NCI-H1092 treated with DMSO at 0.1 percent for 48 hours (cell line): ENCODE measurements at places on chromosomes 12 and 14.
A peak's percentile ranks its signal among the peaks of the same experiment; 100 is the strongest.

- no peak for DNase-seq
These were observed 29.3 kb upstream of the TEX22 start for GRCh38 chr14:105368910-105369652.

- DNase-seq = no peak
These were observed 47.1 kb downstream of the BCAT1 start for GRCh38 chr12:24901576-24902461.

GRCh38 chr14:67564236-67564635 is 31.1 kb downstream of the PLEKHH1 start:
- DNase-seq = no peak

- no peak for DNase-seq
These were observed 50.9 kb downstream of the GRIP1 start for GRCh38 chr12:66627988-66628317.

DNA sequence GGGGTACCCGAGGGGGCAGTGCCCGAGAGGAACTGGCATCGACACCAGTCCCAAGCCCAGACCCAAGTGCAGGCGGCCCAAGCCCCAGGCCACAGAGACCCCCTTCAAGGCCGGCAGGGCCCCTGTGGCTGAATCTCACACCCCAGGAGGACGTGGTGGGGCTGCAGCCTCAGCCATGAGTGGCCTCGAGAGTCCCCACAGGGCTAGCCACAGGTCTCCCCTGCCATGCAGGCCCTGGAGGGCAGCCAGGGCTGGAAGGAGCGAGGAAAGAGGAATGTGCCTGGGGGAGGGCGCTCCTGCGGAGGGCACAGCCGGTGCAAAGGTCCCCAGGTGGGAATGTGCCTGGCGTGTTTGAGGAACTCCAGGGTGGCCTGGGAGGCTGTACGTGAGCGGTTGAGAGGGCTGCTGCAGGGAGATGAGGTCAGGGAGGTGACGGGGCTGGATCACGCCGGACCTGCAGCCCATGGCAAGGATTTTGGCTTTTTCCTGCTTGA is 86.1 kb downstream of the NCOR2 start:
- DNase-seq = no peak

DNA sequence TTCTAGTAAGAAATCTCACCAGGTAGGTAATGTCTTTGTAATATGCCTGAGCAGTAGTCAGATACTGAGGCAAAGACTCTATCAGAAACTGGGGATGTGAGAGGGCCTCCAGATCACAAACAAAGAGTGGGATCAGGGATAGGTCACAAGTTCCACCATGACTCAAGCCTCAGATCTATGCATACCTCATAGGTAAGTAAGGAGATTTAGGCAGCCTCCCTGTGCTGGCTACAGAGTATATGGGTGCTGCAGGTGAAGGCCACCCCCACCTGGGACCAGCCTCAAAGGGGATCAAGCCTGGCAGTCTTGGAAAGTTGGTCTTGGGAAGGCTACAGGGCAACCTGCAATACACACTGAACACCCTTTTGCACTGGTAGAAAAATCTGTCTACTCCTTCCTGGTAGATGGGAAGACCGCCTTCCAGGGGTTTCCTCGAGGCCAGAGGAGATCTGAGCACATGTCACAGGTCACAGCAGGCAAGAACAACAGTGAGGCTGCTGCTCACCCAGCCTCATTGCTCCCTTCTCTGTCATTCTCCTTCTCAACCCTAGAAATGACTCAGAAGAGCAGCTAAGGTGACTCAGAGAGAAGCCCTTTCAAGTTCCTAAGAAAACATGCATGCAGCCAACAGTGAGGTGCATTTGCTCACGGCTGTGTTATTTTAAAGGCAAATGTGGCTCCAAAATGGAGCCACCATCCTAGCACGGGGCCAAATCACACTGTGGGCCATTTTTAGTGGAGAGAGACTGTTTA is 143.4 kb upstream of the CDKN3 start:
- DNase-seq = no peak

DNA sequence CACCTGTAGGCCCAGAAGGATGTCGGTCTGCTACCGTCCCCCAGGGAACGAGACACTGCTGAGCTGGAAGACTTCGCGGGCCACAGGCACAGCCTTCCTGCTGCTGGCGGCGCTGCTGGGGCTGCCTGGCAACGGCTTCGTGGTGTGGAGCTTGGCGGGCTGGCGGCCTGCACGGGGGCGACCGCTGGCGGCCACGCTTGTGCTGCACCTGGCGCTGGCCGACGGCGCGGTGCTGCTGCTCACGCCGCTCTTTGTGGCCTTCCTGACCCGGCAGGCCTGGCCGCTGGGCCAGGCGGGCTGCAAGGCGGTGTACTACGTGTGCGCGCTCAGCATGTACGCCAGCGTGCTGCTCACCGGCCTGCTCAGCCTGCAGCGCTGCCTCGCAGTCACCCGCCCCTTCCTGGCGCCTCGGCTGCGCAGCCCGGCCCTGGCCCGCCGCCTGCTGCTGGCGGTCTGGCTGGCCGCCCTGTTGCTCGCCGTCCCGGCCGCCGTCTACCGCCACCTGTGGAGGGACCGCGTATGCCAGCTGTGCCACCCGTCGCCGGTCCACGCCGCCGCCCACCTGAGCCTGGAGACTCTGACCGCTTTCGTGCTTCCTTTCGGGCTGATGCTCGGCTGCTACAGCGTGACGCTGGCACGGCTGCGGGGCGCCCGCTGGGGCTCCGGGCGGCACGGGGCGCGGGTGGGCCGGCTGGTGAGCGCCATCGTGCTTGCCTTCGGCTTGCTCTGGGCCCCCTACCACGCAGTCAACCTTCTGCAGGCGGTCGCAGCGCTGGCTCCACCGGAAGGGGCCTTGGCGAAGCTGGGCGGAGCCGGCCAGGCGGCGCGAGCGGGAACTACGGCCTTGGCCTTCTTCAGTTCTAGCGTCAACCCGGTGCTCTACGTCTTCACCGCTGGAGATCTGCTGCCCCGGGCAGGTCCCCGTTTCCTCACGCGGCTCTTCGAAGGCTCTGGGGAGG is at the start of gene LTB4R:
TSS of gene LTB4R (plus strand) at position 857 of the 959 bp plus-strand sequence. CDS start 4,150 bp downstream, outside the sequence.
- no peak for DNase-seq

DNA sequence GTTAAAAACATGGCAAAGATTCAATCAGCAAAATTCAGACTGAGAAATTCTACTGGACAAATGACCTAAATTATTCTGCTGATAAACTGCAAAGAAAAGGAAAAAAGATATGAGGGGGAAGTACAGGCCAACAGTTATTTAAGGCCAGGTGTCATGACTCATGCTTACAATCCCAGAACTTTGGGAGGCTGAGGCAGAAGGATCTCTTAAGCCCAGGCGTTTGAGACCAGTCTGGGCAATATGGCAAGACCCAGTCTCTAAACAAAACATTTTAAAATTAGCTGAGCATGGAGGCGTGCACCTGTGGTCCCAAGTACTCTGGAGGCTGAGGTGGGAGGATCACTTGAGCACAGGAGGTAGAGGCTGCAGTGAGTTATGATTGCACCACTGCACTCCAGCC is 91.8 kb upstream of the USP15 start:
- no peak for DNase-seq

- DNase-seq = no peak
These were observed 48.7 kb downstream of the DLK1 start for GRCh38 chr14:100775351-100775830.

GRCh38 chr14:64775081-64775777 is 71.0 kb downstream of the PLEKHG3 start:
- DNase-seq = no peak

DNA sequence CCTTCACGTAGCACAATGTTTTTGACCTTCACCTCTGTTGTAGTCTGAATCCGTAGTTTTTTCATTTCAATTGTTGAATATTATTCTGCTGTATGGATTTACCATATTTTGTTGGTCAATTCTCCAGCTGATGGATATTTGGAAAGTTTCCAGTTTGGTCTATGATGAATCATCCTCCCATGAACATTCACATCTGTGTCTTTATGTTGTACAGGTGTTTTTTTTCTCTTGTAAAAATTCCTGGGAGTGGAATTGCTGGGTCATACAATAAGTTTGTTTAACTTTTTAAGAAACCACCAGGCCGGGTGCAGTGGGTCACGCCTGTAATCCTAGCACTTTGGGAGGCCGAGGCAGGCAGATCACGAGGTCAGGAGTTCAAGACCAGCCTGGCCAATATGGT is 36.7 kb upstream of the GNG2 start:
- DNase-seq = no peak

DNA sequence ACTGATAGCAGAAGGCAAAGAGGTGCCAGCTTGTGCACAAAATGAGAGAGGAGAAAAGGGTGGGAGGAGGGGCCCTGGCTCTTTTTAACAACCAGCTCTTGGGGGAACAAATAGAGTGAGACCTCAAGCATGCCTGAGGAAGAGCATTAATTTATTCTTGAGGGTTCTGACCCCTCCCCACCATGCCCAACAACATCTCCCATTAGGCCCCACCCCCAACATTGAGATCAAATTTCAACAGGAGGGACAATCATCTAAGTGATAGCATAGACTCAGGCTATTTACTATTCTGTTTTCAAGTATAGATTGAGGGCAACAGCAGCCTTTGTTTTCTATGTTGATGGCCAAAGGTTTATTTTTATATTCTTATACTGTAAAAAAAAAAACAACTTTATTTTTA is 59.7 kb downstream of the FUT8 start:
- DNase-seq = no peak

DNA sequence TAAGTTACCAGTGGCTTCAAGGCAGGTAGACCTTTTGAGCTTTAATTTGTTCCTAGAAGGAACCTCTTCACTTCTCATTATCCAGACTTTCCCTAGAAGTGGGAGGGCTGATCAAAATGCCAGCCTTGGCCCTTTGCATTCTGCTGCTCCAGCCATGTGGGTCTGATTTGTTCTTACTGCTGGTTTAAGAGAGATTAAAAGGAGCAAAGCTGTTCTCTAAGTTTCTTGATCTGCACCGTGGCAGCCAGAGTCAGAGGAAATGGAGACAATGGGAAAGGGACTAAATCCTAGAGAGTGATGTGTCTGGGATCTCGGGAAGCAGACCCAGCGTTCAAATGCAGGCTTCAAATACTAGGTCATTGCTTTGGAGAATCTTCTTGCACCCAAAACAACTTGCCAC is 759.7 kb downstream of the DIO2 start:
- DNase-seq = no peak

- DNase-seq = no peak
These were observed 13.4 kb upstream of the KRAS start for GRCh38 chr12:25264114-25264513.

DNA sequence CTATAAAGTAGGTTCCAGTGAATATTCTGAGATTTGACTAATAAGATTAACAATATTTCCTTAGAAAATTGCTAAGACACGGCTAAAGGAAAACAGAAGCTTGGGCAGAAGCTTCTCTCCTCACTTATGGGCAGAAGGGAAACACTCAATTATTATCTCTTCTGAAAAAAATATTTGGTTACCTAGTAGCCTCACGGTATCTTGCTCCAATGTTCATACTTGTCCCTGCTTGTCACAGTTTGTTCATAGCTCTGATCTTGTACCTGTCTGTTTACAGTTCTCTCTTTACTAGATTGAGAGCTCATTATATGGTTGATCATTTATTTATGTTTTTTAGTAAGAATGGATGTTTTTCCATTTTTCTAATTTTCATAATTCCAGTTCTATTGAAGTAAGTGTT is 458.0 kb upstream of the ATP2B1 start:
- DNase-seq = no peak

DNA sequence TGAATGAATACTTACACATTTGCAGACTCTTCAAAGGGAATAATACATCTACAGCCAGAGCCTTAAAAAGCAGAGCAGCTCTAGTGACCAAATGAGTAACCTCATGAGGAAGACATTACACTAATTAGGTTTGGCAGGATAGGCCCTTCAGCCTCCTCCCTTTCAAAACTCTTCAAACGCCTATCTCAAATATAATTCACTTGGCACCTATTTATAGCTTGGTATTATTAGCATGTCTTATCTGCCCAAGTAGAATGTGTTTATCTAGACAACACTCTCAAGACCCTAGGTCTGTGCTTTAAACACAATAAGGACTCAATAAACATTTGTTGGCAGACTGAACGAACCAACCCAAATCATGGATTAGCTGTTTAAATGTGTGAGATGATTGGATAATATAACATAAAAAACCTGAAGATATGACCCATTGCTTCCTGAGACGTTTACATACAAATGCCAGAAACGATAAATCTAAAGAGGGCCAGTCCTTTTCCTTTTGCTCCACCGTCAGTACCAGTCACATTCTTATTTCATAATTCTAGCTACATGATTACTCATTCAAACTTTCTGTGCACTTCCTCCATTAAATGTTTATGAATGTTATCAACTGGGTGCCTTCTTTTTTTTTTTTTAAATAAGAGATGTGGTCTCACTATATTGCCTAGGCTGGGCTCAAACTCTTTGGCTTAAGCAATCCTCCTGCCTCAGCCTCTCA is 123.3 kb downstream of the CEP83 start:
- DNase-seq = no peak

DNA sequence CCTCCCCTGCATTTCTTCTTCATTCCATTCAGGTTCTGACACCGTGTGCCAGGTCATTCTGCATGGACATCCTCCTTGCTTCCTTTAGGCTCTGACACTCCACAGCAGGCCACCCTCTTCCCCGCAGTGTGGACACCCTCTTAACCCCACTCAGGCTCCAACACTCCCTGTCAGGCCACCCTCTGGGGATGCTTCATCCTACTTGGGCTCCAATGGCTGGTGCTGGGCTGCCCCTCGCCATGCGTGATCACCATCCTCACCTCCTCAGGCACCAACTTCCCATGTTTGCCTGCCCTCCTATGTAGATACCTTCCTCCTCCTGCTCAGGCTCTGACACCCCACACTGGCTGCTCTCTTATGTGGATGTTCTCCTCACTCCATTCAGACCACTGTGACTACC is 6.6 kb upstream of the SNRPF start:
- no peak for DNase-seq

DNA sequence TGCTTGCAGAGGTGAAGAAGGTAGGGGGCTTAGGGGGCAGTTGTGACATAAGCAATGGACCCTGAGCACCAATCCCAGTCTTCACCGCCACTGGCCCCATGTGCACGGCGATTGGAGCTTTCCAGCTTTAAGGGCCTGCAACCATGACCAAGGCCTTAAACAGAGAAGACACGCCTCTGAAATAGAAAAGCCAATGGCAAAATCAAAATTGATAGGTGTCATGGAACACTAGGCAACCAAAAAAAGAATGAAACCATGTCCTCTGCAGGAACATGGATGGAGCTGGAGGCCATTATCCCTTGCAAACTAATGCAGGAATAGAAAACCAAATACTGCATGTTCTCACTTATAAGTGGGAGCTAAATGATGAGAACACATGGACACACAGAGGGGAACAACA is 146.3 kb downstream of the SCARB1 start:
- no peak for DNase-seq

GRCh38 chr12:124049451-124050094 is 76.6 kb downstream of the ZNF664 start:
- no peak for DNase-seq

DNA sequence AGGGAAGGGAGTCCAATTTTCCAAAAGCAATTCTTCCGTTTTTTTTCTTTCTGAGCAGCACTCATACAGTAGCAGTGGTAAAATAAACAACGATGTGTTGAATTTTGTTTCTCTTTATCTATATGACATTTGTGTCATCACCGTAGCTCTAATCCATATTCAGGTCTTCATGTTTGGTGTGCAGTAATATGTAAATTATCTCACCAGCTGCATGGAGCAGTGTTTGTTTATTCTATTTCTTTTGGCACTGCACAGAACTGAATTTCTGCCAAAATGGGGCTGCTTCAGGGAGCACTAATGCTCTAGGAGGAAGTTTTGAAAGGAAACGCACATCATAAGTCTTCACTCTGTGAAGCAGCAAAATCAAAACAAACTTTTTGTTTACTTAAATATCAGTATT is 130.0 kb upstream of the NPAS3 start:
- DNase-seq = peak; percentile 90

GRCh38 chr14:85058150-85058549 is 471.8 kb upstream of the FLRT2 start:
- DNase-seq = no peak

GRCh38 chr14:34933301-34933700 is 49.5 kb upstream of the SRP54 start:
- DNase-seq = no peak
